ENCODE measurements at places on chromosomes 2 and 18.

DNA sequence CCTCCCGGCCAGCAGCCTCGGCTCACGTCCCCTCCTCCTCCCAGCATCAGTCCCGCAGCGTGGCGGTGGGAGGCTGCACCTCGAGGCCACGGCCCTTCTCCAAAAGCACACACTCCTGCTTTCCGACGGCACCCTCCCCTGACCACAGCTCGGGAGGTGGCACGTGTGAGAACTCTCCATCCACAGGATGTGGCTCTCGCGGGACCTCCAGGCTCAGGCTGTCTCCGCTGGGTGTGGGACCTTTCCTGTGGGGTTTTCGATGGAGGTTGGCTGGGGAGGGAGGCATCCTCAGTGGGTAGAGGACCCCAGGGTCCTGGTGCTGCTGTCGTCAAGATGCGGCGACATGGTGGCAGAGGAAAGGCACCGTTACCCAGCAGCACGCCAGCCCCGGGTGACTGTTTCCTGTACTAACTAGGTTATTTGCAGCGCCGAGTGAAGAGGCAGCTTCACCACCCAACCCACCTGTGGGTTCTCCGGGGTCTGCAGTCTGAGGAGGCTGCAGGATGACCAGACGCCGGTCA, 42.8 kb upstream of the KCNG2 start:
- no peak for DNase-seq

- no peak for DNase-seq
Measured at GRCh38 chr2:127146071-127146725, 39.2 kb upstream of the BIN1 start.

- DNase-seq: no peak
Measured at GRCh38 chr2:222866358-222866960, 5.6 kb downstream of the ACSL3 start.

DNA sequence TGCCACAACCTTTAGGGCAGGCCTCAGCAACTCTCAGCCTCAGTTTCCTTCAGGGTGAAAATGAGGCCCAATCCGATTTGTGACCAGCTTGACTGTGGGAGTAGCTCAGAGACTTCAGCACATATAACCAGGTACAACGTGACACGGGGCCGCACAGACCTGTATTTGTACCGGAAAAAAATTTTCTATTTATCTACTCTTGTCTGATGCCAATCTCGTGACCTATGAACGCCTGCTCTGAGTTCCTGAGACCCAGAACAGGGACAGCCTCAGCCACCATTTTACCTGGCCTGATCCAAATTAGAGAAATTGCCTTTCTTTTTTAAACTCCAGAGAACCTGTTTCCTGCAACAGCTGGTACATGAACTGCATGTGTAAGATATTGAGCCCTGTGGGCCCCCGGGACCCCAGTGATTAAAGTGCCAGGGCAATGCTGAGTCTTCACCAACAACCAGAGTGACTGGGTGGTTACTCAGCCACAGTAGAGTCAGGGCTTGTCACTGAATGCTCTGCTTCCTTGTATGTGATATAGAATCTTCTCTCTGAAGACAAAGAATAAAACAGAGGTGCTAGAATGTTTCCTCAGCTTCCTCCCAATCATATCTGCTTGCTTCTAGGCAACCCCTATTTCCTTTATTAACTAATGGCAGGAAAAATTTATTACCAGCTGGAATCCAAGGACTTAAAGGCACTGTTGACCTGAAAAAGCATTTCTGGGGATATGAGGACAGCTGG, 47.8 kb upstream of the FZD7 start:
- DNase-seq: no peak

DNA sequence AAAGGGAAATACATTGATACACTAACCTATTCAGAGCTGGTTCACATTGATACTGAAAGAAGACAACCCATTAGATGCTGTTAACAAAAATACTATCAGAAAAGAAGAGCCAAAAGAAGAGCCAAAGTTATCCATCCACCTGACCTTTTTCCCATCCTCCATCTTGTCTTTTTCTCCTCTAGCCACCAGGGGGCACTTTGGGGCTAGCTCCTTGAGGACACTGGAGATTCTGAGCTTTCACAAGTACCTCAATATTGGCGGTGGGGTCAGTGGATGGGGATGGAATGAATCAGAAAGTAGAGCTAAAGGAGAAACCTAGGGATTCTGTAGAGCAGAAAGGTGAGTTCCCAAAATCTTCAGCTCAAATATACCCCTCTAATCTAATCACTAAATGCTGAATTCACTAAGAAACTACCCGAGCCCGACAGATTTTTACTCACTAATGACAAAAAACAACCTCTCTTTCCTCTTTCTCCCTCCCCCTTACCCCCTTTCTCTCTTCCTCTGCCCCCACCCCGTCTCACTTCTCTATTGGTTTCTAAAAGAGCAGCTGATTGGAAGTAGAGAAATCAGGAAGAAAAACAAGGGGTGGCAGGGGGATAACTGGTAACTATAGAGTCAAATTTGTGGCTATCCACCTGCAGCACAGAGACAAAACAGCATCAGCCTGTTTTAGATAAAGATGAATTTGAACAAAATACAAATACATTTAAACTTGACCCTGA, 203.3 kb downstream of the TCF4 start:
- peak; percentile 36 for DNase-seq

GRCh38 chr2:227280895-227281294, 44.2 kb upstream of the MFF start:
- no peak for DNase-seq

- DNase-seq: no peak
Measured at GRCh38 chr2:239259173-239259572, 141.6 kb downstream of the HDAC4 start.

DNA sequence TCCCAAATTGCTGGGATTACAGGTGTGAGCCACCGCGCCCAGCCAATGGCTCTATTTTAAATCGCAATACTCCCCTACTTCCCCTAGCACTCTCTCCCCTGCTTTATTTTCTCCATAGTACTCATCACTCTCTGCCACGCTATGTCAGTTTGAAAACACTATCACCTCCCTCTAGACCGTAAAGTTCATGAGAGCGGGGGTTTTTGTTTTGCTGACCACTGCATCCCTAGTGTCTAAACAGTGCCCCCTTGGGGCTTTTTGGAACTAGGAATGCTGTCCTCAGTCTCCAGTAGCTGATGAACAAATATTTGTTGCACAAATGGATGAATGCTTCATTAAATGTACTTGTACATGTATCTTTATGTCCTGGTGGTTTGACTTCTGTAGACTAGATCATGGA, 44.1 kb downstream of the ATOH8 start:
- no peak for DNase-seq
